Caudate nucleus (tissue), 63 donors: ENCODE measurements at places on chromosomes 1 and 21.

GRCh38 chr1:179142889-179143299 is 61.0 kb downstream of the TOR3A start:
- DNase-seq = no peak

DNA sequence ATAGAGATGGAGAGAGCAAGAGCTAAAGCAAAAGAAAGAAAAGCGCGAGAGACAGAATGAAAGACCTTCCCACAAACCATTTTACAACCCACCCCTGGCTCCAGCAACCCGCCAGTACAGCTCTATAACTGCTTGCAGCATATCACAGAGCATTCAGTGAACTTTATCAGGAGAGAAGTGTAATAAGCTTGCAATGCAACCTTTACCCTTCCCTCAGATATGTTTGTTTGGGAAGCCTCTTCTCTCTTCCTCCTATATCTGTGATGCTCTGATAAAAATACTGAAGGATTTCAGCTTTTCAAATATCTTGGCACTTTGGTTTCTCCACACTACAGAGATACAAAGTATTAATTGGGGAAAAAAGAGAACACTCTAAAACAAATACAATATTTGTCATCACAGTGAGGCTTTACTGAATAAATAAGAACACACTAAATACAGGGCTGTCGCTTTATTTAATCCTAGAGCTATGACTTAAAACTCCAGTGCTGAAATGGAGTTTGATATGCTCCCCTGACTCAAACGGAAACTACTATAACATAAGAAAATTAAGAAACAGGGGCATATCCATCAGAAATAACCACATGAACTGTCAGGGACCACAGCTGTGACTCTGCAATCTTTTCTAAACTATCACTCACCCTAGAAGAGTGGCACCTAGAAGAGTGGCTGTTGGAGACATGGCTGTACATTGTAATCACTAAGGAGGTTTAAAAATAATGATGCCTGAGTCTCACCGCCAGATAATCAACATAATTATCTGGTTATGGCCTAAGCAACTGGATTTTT is 6.7 kb downstream of the CRP start:
- DNase-seq = no peak

GRCh38 chr1:117616967-117617366 is 11.1 kb downstream of the TENT5C start:
- DNase-seq = no peak

- DNase-seq = no peak
Measured at GRCh38 chr1:172970186-172970585, 80.6 kb downstream of the TNFSF18 start.

- no peak for DNase-seq
Measured at GRCh38 chr1:41322835-41323234, 38.4 kb upstream of the FOXO6 start.

- DNase-seq = no peak
Measured at GRCh38 chr1:205168291-205168690, 43.2 kb downstream of the DSTYK start.

DNA sequence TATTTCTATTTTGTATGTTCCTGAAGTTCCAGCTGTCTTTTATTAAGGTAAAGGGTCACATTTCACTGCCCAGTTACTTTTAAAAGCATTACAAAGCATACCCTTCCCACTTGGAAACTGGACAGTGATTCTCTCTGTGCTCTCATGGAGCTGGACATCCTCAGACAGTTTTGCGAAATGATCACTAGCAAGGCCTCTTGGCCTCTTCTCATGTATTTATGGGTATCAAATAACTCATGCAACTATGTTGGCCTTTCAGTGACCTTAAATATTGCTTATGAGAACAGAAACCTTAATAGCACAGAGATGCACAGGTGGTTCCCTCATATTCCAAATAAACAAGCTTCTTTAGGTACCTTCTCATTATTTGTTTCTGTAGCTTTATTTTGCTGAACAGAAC is 7.9 kb upstream of the AMPD1 start:
- no peak for DNase-seq

DNA sequence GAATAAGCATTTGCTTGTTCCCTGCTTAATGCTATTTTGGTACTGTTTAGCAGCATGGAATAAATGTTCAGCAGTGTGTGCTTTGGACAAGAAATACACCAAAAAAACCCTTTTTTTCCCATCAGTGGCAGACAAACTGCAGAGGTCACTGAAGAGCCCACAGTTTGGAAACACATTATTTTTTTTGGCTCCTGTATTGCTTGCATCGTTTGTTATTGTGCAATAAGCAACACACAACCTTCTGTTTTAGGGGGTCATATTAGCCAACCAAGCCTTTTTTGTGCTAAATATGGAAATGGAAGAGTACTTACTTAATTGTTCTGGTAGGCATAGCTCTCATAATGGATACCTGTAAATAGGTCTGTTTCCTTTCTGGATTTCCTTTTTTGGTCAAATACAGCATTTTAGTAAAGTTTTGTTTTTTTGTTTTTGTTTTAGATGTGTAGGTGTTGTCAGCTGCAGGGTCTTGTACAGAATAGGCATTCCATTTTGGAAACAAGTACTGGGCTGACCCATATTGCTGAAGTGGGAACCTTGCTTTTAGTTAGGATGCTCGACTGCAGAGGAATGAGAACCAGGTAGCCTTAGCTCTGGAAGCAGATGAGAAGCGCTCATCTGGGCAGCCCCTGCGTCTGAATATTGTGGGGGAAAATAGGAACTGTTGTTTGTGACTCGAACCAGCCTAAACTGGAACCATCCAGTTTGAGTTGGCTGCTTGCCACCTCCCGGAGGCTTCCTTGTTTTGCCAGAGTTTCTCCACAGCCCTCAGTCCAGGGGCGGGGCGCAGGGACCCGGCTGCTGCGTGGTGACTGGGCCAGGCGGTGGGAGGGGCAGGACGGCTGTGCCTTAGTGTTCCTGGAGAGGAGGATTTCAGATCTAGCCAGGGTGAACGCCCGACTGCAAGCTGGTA is 38.4 kb downstream of the SPEN start:
- DNase-seq = peak; percentile 87

- DNase-seq = no peak
Measured at GRCh38 chr1:20727746-20728316, 4.7 kb downstream of the SH2D5 start.

GRCh38 chr1:223266632-223267172 is 97.3 kb downstream of the SUSD4 start:
- no peak for DNase-seq

GRCh38 chr1:67843746-67844145 is 10.5 kb upstream of the GNG12 start:
- DNase-seq = no peak

DNA sequence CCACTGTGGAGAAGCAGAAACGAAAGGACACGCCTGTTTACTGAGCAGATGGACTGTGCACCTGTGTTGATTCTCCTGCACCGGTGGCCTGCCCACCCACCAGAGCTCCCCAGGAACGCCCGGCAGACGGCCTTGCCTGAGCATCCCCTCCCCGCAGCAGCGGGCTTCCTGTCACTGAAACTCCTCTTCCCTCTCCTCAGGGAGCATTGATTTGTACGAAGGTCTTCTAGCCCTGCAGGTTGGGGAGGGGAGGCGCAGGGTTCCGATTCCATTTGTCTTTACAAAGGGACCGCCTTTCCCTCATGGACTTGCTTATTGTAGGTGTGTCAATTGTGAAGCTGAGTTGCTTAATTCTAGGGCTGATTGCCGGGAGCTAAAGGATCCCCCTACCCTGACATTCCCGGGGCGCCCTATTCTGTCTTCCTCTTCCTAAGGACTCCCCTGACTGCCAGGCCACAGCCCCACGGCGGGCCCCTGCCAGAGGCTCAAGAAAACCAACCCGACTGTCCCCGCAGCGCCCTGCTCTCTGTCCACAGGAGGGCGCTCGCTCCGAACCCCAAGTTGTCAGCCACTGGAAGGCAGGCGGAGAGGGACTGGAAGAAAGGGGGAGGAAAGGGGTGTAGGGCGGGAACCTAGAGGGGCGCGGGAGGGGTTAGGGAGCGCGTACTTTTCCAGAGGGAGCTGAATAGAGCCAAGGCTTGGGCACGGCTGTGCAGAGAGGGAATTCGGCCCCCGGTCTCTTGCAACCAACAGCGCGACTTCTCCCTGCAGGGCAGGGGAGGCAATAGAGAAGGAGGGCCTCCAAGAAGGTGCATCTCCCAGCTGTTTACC is 2.8 kb downstream of the S100A6 start:
- peak; percentile 30 for DNase-seq

DNA sequence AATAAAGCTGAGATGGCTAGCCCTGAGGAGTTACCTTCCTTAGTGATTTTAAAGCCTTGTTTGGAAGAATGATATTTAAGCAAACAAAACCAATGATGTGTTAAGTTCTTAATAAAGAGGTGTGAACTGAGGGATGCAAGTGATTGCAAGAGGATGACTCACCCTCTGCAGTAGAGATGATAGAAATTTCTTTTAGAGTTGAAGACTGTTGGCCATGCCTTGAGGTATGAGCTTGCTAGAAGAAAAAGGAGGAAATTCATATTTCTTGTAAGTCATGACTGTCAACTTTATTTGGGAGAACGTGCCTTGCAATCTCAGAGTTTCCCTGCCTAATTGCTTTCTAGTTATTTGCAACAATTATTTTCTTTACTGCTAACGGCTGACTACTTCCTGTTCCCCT is 94.7 kb downstream of the PLA2G4A start:
- DNase-seq = no peak

GRCh38 chr1:16986962-16987361 is 6.5 kb upstream of the MFAP2 start:
- DNase-seq = no peak

DNA sequence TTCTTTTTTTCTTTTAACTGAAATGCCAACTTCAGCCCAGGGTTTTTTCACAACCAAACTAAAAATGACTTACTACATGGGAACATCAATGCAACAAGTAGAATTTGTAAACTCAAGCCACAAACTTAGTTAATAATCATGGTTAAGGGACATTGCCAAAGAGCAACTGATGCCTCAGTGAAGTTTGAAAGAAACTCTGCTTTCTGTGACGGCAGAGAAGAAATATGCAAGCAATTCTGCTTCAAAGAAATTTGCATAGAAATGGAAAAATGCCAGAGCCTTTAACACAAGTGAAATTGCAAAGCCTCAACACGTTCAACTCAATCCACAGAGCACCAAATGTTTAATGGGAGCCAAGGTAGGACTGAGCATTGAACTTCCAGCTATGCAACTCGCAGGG is 5.0 kb upstream of the CHD5 start:
- no peak for DNase-seq

- DNase-seq = no peak
Measured at GRCh38 chr21:45864436-45864835, 117.1 kb upstream of the COL6A1 start.

DNA sequence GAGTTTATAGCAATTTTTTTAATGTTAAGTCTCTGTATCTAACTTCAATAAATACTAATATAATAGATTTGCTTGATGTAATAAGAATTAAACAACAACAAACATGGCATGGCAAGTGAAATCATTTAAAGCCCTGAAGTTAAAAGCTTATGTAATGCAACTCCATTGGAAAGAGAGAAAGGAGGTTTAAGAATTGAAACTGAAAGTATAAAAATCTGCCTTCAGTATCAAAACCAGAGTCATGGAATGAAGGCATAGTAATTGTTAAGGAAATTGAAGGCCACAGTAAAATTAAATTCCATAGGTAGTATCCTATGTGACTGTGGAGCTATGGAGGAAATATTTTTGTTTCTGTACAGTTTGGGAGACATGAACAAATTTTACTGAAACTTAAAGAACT is 55.1 kb downstream of the PRDX6 start:
- DNase-seq = no peak

- DNase-seq = no peak
Measured at GRCh38 chr1:71086331-71086730, 5.5 kb upstream of the ZRANB2 start.

DNA sequence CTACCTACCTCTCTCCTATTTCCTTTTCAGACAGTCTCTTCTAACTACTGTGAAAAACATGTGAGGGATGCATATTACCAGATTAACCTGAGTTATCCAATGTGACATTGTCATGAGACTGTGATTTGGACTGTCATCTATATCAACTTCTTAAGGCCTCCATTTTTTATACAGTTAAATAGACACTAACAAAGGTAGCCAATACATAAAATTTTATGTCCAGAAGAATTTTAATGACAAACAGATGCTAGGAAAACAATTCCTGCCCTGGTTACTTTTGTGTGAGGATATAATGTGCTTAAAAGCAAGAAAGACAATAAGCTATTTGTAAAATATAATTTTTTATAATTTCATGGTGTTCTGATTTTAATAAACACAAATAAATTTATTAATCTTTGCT is 136.2 kb downstream of the DPYD start:
- no peak for DNase-seq

GRCh38 chr1:27397110-27397509 is 4.7 kb downstream of the GPR3 start:
- DNase-seq = no peak

GRCh38 chr21:29523646-29524045 is 224.9 kb downstream of the BACH1 start:
- no peak for DNase-seq

DNA sequence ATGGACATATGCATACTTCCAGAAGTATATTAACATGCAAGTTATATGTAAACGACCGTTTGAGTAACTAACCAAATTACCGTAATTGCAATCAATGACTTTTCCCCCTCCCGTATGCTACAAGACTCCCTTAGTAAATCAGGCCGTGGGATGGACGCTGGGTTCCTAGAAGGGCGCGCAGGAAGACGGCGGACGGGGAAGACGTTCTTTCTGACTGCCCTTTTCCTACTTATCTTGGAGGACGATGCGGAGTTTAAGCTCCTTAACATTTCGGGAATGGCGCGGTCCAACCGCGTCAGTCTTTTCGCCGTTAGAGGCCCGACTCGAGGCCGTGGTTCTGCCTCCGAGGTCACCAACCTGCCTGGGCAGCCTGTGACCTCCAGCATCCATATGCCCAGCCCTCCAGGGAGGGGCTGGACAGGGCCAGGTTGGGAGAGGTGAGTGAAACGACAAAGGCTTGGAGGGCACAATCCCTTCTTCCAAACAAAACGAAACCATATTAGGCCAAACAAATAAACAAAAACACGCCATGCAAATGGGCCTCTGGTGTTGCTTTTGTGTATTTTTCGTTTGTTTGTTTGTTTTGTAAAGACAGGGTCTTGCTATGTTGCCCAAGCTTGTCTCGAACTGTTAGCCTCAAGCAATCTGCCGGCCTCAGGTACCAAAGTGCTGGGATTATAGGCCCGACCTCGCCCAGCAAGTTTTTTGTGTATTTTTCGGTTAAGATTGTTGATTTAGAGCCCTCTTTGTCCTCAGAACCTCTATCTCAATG is 873 bp upstream of the PI4KB start:
- no peak for DNase-seq

DNA sequence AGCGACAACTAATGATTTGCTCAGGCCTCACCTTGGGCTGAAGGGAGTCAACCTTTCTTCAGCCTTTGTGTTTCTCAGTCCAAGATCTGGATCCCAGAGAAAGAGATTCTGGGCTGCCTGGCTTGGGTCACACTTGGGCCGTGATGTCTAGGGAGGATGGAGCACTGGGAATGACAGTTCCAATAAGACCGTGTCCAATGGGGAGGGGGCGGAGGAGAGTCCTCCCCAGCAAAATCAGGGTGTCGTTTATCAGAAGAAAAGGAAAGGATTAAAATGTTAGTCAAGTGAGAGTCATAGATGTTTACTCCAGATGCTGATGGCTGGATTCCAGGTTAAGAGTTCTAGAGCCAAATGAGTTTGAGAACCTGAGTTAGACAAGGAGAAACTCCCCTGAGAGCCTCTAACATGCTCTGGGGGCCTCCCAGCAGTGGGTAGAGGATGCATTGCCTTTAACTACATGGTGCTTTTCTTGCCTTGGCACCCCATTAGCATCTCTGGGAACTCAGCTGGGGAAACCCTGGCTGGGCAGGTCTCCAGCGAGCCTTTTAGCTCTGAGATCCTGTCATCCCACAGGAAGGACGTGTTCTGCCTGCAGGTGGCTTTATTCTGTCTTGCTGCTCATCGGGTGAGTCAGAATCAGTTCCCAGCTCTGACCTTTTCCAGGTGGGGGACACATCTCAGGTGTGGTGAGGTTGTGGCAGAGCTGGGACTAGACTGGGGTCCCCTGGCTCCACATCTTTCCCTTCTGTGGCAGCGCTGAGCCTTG is 22.2 kb downstream of the NIPAL3 start:
- DNase-seq = no peak
